ENCODE measurements at places on chromosomes 4 and X. TPM values are rescaled to one million over a fixed set of nuclear protein-coding genes. Genes with fewer than 3 reads are reported as not detected.
A peak's percentile ranks its signal among the peaks of the same experiment; 100 is the strongest.

Gene MAGEB10
- total RNA-seq, result not detected

DNA sequence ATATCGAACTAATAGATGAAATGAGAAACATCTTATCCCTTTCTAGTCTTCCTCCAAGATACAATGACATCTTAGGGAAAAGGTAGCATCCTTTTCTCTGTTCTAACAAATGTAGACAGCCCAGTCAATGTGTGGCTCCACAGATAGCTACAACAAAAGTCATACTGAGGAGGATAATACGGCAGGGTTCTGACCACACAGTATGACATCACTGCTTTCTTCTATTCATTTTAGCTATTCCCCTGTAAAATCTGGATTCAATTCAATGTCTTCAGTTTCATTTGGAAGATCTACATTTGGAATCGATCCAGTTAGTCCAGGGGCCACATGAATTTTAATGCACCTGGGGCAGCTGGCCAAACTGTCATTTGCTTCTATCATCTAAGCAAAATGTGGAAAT lies 51.4 kb downstream of the ENOX2 start:
- DNase-seq, result no peak

Gene F8A1
- 8.4 TPM for total RNA-seq

Gene GAGE13
- total RNA-seq, result not detected

DNA sequence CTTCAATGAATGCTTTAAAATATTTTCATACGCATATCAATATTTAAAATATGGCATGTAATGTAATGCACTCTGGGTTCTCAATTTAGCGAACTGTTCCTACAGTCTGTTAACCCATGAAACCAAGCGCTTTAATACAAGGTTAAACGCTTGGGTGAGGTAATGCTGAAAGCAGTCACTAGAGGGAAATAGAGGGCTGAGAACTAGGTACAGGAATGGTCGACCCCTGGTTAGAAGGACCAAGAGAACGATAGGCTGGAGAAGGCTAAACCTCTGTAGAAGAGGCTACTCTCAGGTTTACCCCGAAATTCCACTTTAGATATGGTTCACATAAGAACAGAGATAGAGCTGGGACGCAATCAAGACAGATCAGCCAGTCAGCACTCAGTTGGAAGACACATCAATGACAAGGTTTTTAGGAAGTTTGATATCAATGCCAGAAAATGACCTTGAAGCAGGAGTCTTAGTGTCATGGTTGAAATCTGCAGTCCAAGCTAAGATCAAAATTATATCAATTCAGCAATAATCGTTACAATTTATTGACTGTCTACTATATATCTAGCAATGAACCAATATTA lies 26.9 kb downstream of the ARSJ start:
- DNase-seq, result peak; percentile 83

DNA sequence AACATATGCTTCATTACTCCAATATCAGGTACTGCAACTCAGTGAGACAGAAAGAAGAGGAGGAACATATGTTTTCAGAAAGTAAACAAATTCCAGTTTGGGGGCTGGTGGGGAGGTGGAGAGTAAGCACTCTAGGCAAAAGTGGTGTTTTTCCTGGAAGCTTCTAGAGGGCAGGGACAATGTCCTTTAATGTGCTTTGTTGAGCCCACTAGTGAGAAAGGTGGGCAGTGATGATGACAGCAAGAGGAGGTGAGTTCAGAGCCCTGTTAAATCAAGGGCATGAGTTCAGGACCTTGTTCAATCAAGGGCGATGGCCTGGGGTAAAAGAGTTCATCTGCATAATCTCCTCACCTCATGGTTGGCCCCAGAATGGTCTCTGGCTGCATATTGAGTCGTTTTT lies 38.4 kb downstream of the GPC3 start:
- no peak for DNase-seq

DNA sequence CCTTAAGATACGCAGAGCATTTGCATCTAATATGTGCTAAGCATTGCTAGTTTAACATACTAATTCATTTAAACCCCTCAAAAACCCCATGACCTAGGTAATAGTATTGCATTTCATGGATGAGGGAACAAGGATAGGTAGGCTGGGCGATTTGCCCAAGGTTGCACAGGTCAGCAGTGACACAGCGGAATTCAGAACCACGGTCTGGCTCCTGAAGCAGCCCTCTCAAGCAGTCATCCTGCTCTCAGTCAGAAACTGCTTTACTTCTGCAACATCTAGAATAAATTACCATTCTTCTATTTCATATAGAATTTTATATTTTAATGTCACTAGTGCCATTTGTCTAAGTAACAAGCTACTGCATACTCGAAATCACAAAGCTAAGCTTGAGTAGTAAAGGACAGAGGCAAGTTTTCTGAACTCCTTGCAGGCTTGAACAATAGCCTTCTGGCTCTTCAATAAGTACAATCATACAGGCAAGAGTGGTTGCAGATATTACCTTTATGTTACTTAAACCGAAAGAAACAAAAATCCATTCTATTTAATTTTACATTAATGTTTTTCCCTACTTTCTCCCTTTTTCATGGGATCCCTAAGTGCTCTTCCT lies 555 bp upstream of the SPP1 start:
- no peak for DNase-seq

Gene HPGD
- not detected for total RNA-seq

- DNase-seq, result no peak
Measured at GRCh38 chr4:141789716-141790115, 153.3 kb downstream of the IL15 start.

Gene ARR3
- total RNA-seq, result not detected

Gene GUF1
- total RNA-seq, result 20.5 TPM

GRCh38 chr4:99156992-99157391 lies 12.9 kb upstream of the ADH4 start:
- DNase-seq, result no peak

GRCh38 chr4:5958199-5958735 lies 60.0 kb downstream of the C4orf50 start:
- DNase-seq, result no peak

DNA sequence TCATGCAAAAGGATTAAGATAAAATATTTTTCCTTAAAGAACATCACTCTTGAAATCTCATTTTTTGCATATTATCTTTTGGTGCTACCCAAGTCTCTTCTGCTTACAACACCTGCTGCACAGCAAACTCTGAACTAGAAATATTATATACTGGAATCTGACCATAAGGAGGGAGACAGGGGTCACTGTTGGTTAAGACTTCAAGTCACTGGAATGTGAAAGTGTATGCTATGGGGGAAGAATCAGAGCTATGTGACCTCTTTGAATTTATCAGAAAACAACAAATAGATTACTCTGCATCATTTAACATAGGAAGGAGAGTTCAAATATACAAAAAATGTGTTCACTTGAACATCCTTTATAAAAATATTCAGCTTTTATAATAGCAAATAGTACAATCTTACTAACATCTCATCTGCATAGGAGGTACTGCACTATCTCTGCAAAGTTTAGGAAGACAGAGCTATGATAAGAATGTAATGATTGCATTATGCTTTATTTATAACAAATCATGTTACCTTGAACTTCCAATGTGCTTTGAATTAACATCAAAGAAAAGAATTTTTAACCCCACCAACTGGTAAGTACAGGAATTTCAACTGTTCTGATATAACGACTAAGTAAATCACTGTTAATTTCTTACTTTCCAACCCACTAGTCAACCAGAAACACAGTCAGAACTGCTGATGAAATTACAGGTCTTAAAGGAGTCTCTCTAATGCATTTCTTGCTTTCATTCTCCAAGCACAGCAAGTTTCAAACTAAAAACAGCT lies 69.8 kb downstream of the ZNF827 start:
- DNase-seq, result peak; percentile 59

Measured in Karpas-422 (cell line).